ENCODE measurements at places on chromosomes 3 and 15.

DNA sequence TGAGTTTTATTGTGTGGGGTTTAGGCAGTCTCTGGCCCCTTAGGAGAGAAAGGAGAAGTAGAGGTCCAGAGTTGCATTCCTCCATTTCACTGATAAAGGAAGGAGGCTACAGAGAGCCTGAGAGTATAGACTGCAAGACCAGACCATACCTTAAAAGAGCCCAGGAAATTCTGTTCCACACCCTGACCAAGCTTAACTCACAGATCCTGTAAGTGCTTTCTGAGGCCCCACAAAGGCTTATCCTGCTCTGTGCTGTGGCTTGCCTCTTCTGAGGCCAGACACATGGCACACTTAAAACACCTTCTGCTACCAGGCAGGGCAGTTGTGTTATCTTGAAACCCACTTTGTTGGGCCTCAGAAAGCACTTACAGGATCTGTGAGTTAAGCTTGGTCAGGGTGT lies 39.2 kb upstream of the LEKR1 start:
- DNase-seq = no peak

GRCh38 chr3:167109746-167110145 lies 270.4 kb downstream of the ZBBX start:
- no peak for DNase-seq

DNA sequence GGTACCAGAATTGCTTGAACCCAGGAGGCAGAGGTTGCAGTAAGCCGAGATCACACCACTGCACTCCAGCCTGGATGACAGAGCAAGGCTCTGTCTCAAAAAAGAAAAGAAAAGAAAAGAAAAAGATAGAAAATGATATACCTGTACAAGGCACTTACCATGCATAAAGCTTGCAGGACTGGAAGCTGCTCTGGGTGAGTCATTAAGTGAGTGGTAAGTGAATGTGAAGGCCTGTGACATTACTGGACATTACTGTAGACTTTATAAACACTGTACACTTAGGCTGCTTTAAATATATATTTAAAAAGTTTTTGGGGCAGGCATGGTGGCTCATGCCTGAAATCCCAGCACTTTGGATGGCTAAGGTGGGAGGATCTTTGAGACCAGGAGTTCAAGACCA lies 99.2 kb downstream of the SLMAP start:
- no peak for DNase-seq

DNA sequence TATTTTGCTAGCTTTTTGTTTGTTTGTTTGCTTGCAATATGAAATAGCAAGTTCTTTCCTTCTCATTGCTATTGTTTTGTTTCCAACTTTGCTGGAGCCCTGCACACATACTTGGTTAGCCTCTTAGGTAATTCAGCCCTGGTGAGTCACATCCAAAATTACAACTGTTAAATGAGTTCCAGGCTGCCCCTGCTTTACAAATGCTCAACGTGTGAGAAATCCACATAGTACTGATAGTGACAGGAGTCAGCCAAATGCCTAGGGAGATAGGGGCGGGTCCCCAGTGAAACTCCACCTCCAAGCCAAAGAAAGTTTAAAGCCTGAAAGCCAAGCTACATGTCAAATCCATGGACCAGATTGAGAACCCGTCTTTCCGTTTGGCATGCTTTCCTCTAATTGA lies 81.3 kb upstream of the RNF7 start:
- DNase-seq = no peak

GRCh38 chr3:85360742-85361387 lies 402.1 kb downstream of the CADM2 start:
- DNase-seq = no peak

DNA sequence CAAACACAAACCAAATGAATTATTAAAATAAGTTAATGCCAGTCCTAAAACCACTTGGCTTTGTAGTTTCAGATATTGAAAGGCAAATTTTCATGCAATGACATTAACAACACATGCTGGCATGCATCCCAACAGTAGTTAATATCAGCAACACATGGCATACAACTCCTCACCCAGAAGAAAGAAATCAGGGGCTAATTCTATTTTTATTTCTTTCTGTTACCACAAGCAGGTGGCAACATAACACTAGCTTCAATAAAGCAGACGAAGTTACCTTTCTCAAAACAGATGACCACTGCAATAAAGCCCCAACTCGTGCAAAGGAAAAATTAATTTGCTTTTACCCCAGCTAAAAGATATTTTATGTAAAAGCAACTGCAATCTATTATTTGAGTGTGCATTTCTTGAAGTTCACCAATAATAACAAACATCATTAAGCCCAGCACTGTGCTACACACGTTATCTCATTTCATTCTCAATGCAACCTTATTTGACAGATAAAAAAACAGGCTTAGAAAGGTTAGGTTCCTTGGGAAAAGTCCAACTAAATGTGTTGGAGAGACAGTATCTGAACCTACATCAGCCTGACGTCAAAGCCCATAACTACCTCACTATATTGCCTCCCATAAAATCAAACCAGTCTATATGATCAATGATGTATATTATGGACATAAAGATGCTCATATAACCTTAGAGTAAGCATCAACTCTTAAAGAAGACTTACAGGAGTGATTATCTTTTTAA lies 2.8 kb downstream of the TOP2B start:
- no peak for DNase-seq

DNA sequence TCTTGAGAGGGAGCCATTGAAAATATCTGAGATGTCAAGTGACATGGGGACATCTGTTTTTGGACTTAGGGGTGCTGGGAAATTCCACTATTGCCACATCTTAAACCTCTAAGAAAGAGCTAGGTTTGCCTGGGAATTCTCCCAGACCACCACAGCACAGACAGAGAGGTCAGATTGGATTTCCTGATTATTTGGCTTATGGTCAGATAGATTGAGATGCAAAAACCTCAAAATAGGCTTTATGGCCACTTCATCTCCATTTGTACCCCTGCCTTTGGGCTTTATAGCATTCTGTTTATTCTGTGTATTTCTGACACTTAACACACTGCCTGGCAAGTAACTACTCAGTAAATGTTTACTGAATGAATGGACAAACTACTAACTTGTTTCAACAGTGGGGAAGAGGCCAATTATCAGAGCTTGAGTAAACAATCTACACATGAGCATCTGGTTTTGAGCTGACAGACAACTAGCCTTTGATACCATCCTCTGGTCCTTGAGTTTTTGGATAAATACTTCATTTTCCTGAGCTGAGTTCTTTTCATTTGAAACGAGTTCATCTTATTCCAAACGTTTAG lies 81.8 kb downstream of the TP63 start:
- DNase-seq = no peak

DNA sequence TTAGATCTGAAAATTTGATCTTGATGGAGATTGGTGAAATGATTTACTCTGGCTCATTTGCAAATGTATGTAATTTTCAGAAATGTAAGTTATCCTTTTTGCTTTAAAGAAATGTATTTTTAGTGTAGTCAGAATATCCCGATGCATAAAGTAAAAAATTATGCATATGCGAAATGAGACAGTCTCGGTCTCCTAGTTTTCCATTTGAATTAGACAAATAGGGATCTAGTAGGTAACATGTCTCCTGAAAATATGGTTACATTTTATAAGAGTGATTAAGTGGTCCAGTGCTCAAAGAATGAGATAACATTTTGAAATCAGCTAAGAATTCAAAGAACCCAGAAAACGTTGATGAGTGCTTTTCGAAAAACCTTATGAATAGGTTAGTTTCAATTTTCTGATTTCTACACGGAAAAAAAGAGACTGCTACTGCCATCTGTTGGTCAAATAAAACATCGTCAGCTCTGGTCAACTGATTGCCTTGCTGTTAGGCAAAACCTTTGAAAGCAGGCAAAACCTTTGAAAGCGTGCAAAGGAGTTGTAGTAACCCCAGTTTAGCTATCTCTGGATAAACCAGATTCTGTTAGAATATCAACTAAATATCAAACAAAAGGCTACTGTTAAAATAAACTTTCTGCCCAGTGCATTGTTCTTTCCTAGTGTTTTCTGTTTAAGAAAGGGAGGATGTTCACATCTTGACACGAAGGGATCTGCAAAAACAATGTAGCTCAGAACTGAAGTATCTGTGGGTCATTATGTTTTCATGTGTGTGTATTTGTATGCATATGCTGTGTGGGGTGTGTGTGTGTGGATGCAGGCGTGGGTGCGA lies 59.3 kb upstream of the CHMP2B start:
- DNase-seq = no peak

DNA sequence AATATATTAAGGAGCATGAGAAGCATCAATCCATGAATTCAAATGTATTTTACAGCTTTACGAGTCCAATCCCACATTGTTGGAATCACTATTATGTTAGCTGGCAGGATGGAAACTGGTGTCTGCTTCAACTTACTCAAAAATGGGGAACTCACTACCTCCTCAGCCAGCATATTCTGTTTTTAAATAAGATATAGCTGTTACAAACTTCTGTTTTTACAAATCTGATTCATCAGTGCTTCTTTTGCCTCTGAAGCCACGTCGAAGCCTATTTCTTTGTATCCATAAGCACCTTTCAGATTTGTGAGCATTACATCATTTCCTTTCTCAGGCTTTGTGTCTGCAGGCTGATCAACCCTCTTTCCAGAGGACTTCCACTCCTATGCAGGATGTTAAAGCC lies 105.9 kb downstream of the TPRG1 start:
- DNase-seq = no peak

DNA sequence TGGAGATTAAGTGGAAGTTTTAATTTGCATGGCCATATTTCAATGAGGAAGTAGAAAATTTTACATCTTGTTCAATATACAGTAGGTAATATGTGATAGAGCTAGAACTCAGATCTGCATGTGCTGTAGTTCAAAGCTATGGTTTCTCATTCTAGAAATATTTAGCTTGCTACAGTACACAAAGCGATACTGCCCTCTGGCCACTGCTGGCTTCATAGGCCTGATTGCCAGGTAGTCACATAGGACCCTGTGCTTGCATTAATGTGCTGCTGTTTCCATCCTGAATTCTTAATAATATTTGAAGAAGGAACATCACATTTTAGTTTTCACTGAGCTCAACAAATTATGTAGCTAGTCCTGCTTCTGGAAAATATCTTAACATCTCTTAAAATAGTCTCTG lies 87.0 kb downstream of the PLSCR2 start:
- DNase-seq = no peak

DNA sequence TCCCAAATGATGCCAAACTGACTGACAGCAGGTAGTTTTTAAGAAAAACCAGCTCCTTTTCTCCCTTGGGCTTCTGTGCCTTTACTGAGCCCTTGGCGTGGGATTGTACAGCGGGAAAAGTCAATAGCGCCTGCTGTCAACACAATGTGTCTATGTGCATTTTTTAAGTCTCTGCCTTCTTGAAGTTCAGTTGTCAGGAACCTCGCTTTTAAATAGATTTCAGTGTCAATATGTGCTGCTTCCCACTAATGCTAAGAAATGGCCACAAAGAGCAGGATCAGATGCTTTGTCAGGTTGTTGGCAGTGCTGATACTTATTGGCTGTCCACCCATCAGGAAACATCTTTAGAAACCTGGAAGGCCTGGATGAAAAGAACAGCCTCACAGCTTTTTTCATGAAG lies 424.4 kb downstream of the C3orf38 start:
- no peak for DNase-seq

- DNase-seq = no peak
Observed at GRCh38 chr3:33954956-33955355, 156.5 kb downstream of the PDCD6IP start.

DNA sequence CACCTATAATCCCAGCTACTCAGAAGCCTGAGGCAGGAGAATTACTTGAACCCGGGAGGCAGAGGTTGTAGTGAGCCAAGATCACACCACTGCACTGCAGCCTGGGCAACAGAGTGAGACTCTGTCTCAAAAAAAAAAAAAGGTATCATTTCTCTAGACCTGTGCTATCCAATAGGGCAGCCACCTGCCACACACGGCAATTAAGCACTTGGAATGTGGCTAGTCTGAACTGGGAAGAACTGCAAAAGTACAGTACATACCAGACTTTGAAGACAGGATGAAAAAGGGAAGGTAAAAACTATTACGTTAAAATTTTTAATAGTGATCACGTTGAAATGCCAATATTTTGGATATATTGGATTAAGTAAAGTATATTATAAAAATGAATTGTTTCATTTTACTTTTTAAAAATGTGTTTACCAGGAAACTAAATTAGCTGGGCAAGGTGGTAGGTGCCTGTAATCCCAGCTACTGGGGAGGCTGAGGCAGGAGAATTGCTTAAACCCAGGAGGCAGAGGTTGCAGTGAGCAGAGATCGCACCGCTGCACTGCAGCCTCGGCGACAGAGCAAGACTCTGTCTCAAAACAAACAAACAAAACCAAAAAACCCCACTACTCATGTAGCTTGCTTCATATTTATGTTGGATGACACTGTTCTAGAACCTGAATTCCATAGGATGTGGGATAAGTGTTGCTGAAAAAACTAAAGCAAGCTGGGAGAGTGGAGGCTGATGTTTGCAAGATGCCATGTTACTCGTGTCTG lies 2.3 kb downstream of the CYP8B1 start:
- DNase-seq = no peak

DNA sequence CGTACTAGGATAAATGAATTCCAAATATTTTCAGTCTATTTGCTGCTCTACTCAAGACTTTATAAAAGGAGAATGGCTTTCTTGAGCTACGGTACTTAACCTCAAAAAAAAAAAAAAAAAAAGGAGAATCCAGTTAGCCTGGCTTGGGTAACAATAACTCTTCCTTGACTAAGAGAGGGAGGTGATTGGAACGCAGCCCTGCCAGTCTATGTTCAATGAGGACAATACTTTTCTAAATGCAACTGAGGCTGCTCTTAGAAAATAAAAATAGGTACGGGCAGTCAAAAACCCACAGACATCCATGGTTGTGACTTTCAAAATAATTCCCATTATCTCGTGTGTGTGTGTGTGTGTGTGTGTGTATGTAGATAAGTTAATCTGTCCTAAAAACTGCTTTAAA lies 661.7 kb upstream of the NAALADL2 start:
- DNase-seq = no peak

DNA sequence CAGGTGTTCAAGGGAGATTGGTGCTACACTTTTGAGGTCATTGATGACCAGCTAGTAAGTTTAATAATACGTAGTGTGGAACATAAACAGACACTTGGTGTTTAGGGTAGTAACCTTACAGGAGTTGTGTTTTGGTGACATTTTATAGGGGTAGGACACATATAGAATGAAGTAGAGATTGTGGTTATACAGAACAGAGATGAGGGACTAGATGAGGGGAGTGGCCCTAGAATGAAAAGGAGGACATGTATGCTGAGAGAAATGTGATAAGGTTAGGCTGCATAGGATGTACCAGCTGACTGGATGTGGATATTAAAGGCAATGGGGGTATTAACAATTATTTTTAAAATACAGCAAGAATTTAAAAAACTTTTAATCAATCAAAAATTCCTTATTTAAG lies 8.0 kb downstream of the MBNL1 start:
- no peak for DNase-seq

All from stimulated activated CD4-positive, alpha-beta T cell treated with anti-CD3 and anti-CD28 coated beads, Interleukin-1b, Interleukin-23, amount 100 ng/mL, for 1 hour (primary cell).